ENCODE measurements at places on chromosomes 6 and 20.
A peak's percentile ranks its signal among the peaks of the same experiment; 100 is the strongest.

GRCh38 chr6:107064579-107065065 lies 36.6 kb downstream of the MTRES1 start:
- DNase-seq = peak; percentile 11

DNA sequence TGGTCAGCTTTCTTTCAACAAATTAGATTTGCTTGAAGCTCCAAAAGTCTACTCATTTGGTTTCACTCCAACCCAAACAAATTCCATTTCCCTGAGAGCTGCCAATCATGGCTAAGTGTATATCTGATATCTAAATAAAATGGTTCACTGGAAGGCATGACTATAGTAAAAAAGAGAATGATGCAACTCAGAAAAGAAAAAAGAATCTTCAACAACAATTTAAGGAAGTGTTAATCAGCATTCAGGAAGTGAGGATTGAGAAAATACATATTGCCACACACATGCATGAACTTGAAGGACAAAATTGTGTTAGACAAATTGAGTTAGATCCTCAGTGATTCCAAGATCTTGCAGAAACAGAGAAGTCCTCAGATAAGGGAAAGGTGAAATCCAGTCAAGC lies 972.9 kb upstream of the FLRT3 start:
- no peak for DNase-seq

- DNase-seq = no peak
Measured at GRCh38 chr6:12271594-12271993, 18.6 kb upstream of the EDN1 start.

DNA sequence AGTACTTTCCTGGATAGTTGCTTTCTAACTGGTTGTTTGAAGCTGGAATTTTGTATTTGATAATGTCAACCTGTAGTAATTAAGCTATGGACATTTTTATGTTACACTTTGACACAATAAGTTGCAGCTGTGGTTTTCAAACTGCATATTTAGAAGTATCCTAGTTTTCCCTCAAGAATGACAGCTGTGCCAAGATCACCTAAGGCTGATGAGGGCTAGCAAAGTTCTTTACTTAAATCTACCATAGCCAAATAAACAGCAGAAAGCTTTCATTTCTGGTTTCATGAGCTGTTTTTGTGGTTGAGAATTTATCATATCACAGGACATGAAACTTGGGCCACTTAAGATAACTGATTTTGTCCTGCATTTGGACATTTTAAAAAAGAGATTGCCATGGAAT lies 30.6 kb downstream of the FAM229B start:
- DNase-seq = no peak

- no peak for DNase-seq
Measured at GRCh38 chr6:124285146-124285545, 481.5 kb downstream of the NKAIN2 start.

DNA sequence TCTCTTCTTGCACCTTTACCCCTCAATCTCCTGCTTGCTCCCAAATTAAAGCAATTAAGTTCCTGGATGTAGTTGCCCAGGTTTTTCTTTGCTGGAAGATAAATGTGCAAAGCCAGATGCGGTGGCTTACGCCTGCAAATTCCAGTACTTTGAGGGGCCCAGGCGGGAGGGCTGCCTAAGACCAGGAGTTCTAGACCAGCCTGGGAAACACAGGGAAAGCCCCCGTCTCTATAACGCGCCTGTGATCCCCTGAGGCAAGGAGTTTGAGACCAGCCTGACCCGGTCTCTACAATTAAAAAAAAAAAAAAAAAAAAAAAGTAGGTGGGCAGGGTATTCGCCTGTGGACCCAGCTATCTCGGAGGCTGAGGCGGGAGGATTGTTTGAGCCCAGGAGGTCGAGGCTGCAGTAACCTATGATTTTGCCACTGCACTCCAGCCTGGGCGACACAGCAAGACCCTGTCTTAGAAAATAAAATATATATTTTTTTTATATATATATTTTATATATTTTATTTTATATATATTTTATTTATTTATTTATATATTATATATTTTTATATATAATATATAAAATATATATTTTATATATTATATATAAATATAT lies 461 bp upstream of the DCDC2 start:
- DNase-seq = no peak

DNA sequence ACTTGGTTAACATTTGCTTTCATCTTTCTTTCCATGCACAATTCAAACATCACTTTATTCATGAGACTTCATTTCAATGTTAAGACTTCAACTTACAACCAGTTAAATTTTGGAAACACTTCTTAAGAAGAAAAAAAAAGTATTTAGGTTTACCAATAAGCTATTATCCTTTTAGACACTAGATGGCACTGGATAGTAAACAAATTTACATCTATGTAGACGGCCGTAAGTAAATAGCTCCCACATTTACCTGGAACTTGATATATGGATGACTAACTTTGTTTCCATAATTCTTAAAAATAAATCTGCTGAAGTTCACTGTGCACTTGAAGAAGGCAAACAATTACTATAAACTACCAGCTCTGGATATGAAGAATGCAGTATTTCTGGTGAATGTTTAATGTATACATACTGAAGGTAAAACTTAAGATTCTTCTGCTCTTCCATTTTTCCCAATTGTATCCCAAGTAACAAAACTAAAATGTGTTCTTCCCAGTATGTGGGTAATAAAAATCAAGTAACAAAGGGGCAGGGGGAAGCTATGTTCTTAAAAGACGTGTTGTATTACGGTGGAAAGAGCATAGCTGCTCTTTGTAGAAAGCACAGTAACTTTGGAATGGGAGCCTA lies 130.6 kb upstream of the C6orf118 start:
- DNase-seq = no peak

GRCh38 chr20:5845681-5846615 lies 95.7 kb downstream of the SHLD1 start:
- DNase-seq = no peak

DNA sequence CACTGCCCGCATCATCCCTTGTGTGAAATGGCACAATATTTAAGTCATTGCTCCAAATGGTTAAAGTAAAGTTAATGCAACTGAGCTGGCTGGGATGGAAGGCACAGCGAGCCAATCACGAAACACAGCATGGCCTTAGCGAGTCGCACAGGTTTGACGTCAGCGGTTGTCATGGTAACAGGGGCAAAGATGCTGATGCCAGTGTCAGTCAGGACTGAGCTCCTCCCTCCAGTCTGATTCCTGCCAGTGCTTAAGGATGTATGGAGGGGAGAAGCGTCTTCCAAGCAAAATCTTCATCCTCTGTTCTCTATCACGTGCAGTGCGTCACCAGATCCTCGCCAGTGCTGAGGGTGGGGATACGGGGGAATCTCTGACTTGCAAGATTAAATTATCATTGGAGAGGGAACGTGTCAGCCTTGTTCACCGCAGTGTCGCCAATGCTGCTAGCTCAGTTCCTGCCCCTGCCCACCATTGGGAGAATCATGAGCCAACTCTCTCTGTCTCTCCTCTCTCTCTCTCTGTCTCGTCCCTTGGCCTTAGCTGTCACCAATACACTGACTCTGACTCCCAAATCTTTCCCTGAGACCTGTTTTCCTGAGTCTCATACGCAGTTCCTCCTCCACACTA lies 24.5 kb downstream of the TSPYL4 start:
- no peak for DNase-seq

DNA sequence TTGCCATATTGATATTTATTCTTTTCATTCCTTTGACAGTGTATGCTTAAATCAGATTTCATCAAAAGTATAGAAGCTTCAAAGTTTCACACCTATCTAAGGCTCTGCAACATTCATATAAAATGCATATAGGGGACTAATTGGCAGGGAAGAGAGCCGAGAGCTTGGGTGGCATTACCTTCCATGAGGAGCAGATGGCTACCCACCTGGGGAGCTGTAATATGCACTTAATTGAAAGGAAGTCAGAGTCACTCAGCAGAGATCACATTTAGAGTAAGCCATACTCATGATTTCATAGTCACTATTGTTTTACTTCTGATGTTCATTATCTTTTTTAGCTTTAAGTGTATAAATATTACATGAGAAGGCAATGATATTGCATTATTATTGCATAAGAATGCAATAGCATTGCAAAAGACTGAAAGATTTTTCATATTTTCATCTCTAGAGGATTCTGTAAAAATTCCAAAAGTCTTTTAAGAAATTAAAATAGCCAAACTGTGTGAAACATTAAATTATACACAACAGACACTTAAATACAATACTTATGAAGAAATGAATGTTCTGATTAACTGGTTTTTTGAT lies 1305.2 kb downstream of the EPHA7 start:
- no peak for DNase-seq

DNA sequence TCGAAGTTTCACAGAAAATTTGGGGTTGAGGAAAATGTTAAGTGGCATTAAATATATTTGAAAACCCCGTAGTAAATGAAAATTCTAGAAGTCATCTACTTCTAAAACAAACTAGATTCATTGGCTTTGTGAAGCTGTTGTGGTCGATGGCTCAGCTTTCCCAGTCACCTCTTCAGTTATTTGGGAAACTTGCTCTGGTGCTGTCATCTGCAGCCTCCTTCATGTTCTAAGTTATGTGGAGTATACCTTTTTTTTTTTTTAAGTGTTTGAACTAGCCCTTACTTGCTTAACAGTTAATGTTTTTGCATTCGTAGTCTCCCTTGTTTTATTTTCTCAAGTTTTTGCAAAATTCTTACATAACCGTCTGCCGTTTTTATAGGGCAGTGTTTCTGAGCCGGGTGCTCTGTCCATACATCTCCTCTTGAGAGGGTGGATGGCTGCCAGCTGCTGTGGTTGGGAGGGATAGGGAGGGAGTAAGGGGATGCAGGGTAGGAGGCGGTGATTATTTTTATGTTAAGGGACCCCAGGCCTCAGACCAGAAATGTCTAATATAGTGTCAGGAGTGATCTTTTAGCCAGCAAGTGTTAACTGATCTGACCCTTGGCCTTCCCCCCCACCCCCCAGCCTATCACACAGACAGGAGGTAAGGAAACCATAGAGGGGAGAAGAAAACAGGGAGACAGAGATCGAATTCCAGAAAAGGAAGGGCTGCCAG lies 7.1 kb downstream of the RREB1 start:
- no peak for DNase-seq

DNA sequence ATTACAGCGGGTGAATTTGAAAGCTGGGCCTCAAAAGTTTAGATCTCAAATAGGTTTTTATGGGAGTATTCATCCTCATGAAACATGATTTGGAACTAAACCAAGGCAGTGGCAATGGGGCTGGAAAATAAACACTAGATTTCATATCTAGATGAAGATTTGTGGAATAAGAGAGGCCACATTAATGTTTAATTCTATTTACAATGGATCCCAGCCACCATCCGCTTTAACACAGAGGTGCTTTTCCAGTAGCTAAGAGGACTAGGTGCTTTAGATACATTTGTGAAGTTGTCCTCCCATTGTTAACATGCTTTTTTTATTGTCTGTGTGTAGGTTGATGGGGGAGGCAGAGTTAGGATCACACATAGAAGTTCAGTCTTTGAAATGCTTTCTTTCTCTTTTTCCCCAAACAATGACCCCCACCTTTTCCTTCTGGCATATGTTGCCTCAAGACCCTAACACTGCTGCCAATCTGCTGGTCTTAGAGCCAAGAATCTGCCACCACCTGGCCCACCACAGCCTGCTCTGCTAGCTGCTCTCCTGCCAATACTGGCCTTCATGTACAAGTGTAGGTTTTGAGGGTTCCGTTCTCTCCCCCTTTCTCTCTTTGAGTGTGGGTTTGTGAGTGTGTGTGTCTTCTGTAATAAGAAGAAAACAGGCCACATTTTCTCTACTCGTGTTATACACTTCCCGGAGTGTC lies 27.8 kb upstream of the GFRAL start:
- DNase-seq = no peak

- DNase-seq = no peak
Measured at GRCh38 chr20:40333591-40333990, 355.4 kb downstream of the MAFB start.

GRCh38 chr6:11467364-11467763 lies 70.2 kb upstream of the TMEM170B start:
- no peak for DNase-seq

- DNase-seq = no peak
Measured at GRCh38 chr6:96299525-96299924, 222.1 kb upstream of the UFL1 start.

DNA sequence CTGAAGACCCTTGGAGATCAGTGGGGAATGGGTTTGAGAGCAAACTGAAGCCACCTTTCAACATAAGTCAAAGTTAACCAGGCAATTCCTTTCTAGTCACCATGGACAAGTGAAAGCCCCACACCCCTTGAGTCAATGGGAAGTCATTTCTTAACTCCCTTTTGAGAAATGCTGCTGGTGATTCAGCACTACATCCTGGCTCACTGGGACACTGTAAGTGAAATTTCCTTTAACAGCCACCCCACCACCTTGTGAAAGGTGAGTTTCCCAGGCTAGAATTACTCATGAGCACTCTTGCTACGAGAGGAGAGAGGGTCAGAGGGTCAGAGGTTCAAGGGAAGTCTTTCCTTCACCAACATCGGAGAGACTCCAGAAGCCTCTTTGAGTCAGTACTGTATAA lies 93.3 kb upstream of the MARCKS start:
- DNase-seq = no peak

DNA sequence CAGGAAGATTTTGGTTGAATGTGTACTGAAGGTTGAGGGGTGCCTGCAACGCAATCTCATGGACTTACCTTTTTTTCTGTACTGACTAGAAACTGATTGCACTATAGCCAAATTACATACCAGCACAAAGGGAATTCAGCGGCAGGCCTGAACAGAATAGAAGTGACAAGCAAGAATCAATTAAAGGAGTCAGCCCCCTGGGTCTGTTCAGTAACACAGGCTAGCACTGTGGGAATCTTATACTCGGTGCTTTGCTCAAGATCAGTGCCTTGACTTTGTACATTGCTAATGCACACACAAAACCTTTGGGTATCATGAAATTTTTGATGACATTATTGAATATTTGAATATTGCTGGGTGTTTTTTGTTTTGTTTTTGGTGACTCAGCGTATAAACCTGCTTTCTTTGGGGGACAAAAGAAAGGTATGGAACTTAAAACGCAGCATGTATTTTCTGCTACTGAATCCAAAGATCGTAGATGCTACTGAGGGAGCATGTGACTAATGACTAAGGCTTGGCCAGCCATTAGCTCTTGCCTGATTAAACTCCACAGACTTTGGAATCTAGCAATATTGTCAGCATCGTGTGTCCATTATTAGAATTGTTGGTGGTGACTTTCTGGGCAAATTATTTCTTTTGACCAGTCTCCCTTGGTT lies 236.6 kb downstream of the ARID1B start:
- DNase-seq = no peak

DNA sequence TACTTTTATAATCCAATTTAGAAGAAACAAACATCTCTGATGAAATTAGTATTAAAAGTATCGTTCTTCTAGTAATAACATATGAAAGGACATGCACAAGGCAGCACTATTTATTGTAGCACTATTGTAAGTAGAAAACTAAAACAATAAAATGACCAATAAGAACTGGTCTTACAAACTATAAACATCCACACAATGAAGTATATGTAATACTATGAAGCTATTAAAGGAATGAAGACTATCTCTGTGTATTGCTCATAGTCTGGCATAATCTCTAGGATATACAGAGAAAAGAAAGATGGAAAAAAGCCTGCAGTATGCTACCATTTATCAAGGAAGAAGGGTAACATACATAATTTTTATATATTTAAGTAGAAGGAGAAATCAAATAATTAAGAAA lies 16.7 kb downstream of the LCA5 start:
- DNase-seq = no peak
